ENCODE measurements at places on chromosomes 6 and 20.

DNA sequence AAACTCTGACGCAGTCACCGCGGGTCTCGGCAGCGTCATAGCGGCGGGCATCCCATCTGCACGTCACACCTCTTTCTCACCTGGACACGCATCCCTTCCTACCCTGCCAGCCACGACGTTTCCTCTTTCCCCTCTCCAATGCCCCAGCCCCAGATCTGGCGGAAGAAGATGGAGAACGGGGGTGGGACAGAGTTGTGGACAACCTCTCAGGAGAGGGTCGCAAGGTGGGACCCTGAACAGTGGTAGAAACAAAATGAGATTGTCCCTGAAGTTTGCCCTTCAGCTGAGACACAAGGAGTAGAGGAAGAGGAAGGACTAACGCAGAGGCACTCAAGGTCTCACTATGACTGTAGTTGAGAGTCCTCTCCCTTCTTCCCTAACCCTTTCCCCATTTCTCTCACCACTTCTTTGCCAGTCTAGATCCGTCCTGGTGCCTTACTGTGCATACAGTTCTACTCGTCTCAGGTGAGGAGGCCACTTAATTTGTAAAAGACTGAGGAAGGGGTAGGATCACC, 562 bp downstream of the TRIM39 start:
- H3K27me3 ChIP-seq = no peaks in the 10 kb centered on the region
- peaks cover 28% of the 10 kb centered on the region for H3K36me3 ChIP-seq
- peak overlapping the region; percentile 99 for H3K27ac ChIP-seq
- no peak for DNase-seq
- peak overlapping the region; percentile 85 for H3K4me3 ChIP-seq

- H3K4me1 ChIP-seq = no peaks in the 10 kb centered on the region
- H3K4me3 ChIP-seq = no peak overlapping the region
- H3K36me3 ChIP-seq = no peaks in the 10 kb centered on the region
Observed at GRCh38 chr20:23745247-23745646, 5.5 kb downstream of the CST1 start.

DNA sequence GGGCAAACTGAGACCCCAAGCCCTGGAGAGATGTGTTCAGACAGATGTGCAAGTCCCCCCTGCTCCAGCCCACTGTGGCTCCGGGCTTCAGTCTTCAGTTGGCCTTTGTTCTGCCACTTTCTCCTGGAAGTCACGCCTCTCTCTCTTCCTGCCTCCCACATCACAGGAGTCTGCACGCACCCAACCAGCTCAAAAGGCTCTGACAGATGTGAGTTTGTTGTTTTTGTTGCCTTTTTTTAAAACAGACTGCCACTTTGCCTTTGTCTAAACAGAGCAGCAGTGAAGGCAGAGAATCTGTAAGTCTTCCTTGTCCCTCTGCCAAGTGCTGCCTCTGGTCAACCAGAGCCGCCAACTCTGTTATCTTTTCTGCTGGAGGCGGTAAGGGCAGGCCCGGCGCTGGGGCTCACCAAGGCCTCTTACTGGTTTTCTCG, 149.7 kb downstream of the TFAP2C start:
- no peak overlapping the region for H3K27ac ChIP-seq
- no peak for DNase-seq
- no peaks in the 10 kb centered on the region for H3K36me3 ChIP-seq

DNA sequence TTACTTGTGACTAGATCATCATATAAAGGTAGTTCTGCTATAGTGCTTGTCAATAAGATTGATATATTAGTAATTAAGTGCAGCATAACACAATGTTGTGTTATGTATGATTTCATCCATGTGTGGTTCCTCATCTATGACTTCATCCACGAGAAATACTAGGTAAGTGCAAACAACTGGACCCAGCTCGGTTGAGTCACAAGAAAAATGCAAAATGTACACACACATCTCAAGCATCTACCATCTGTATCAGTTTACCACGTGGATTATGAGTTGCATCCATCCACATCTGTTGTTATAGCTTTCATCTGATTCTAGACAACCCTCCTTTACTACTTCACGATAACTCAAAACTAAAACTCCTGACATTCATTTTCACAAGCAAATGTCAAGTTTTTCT, 517.0 kb upstream of the CITED2 start:
- no peak overlapping the region for H3K27ac ChIP-seq
- no peak for DNase-seq
- no peaks in the 10 kb centered on the region for H3K27me3 ChIP-seq
- no peaks in the 10 kb centered on the region for H3K4me1 ChIP-seq
- no peaks in the 10 kb centered on the region for H3K36me3 ChIP-seq

DNA sequence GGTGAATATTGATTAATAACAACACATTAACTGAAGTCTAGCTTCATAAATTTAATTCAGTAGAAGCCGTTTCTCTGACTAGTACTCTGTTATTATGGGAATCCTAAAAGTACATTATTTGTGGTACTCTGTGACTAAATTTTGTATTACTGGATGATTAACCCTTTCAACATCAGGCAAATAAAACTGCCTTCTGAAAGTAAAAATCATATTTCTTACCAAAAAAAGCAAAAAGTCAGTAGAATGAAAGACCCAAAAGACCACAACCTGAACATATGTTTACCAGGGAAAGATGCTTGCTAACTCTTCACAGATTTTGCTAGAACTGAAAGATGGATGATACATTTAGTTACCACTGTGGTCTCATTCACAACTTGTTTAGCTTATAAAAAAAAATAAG, 73.2 kb downstream of the AHI1 start:
- H3K27me3 ChIP-seq = no peaks in the 10 kb centered on the region
- no peak for DNase-seq
- no peak overlapping the region for H3K4me3 ChIP-seq
- no peaks in the 10 kb centered on the region for H3K36me3 ChIP-seq
- H3K4me1 ChIP-seq = no peaks in the 10 kb centered on the region
- no peak overlapping the region for H3K27ac ChIP-seq

DNA sequence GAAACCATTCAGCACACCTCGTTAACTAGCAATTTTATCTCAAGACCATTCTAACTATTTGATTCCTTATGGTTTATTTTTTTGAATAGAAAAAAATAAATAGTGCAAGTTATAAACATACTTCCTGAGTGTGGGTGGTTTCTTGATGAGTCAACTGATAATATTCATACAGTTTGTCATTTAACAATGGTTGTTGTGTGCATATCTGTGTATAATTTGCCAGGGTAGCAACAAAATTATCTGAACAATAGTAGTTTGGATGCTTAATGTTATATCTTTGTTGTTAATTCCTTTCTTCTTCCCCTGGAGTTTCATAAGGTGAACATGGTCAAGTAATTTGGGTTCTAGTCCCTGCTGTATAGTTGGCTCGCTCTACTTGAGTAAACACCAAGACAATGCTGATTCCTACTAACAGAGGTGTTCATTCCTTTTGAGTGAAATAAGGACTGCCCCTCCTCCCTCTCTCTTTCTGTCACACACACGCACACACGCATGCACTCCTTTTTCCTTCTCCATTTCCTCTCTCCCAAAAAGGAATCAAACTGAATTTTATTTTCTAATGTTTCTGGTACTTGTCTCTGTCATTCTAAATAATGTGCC, 938.1 kb upstream of the EPHA7 start:
- no peaks in the 10 kb centered on the region for H3K36me3 ChIP-seq
- no peaks in the 10 kb centered on the region for H3K4me1 ChIP-seq
- no peak overlapping the region for H3K4me3 ChIP-seq
- H3K27me3 ChIP-seq = no peaks in the 10 kb centered on the region

DNA sequence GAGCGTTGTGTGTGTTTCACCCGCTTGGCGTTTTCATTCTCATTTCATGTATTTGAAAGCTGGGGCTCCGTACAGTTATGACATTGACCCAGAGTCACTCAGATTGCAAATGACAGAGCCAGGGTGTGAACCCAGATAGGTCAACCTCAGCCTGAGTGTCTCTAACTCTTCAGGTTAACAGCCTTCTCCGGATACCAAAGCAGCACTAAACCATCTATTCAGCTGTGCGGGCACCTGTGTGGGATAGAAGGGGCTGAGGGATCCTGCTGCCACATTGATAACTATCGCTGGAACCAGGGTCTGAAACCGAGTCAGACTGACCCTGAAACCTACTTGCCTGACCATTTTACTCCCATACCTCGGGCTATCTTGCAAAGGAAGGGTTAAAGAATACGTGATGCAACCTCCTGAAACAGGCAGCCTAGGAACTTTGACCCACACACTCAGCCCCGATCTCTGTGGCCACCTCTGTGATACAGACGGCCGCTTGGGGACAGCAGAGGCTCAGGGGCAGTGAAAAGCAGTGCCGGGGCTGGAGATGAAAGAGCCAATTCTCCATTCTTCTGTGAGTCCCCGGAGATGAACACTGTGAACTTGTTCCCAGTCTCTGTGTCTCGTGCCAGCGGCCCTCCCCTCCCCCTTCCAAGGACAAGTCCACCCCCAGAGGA, 233.5 kb upstream of the QKI start:
- H3K27me3 ChIP-seq = no peaks in the 10 kb centered on the region
- DNase-seq = no peak
- no peak overlapping the region for H3K4me3 ChIP-seq
- no peak overlapping the region for H3K27ac ChIP-seq
- H3K36me3 ChIP-seq = no peaks in the 10 kb centered on the region
- no peaks in the 10 kb centered on the region for H3K4me1 ChIP-seq

Data from effector memory CD4-positive, alpha-beta T cell (primary cell).